Stimulated activated CD4-positive, alpha-beta T cell treated with anti-CD3 and anti-CD28 coated beads, TNF-alpha, amount 100 ng/mL, for 4 hours (primary cell): ENCODE measurements at places on chromosomes 11 and 22.

GRCh38 chr11:115379528-115379927, 124.7 kb downstream of the CADM1 start:
- DNase-seq = no peak

- no peak for DNase-seq
Observed at GRCh38 chr11:83241291-83241946, 44.7 kb downstream of the CCDC90B start.

DNA sequence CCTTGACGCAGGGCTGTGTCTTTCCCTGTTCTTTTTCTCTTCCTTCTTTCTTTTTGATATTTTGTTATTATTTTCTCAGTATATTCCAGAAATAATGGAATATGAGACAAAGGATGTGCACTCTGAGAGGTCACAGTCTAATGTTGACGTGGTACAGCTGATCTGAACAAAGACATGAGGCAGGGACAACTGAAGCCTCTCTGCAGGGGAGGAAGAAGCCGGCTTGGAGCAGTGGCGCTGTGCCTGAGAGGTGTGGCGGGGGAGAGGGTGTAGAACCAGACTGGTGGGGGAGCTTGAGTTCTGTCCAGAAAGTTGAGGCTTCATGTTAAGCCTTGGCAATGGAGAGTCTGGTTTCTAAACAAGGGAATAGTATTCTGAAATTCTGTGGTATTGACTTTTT, 34.7 kb downstream of the ADAMTS15 start:
- no peak for DNase-seq

DNA sequence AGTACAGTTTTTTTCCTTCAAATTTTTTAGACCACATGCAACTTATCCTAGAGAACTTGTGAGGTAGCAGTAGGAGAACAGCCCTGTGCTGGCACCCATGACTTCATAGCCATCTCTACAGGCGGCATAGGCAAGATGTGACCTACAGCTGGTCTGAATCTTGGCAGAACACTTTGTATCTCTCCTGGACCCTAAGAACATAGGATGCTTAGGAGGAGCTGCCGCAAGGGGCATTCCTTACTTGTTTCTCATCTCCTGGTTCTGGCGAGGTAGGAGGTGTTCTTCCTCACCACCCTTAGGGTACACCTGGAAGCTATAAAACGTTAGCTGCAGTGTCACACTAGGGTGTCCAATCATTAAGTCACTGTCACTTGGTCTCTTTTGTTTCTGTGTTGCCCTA, 16.4 kb downstream of the CWC15 start:
- DNase-seq = no peak

GRCh38 chr11:61287338-61287977, 7.7 kb downstream of the VWCE start:
- no peak for DNase-seq

DNA sequence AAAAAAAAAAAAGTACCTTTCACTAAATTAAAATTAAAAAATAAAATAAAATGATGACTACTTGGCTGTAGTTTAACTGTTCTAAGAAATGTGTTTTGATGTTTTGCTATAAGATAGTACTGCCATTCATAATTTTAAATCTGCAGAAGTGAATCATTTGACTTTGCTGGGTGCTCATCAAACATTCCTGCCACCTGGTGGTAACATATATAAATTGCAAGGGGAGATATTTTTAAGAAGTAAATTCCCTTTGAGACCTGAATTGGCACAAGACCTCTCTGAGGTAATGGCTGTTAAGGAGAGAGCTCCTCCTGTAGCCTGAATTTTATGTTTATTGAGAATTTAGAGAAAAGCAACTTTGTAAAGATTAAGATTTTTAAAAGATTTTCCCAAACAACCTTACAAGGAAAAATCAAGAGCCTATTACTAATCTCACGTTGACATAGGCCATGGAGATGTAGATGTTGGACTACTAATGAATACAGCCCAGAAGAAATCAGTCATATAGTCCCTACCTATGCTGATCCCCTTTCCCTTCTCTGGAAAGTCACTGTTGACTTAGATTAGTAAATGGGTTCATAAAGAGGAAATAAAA, 11.9 kb upstream of the NARS2 start:
- DNase-seq = no peak

GRCh38 chr11:72781063-72781312, 12.9 kb downstream of the STARD10 start:
- no peak for DNase-seq

DNA sequence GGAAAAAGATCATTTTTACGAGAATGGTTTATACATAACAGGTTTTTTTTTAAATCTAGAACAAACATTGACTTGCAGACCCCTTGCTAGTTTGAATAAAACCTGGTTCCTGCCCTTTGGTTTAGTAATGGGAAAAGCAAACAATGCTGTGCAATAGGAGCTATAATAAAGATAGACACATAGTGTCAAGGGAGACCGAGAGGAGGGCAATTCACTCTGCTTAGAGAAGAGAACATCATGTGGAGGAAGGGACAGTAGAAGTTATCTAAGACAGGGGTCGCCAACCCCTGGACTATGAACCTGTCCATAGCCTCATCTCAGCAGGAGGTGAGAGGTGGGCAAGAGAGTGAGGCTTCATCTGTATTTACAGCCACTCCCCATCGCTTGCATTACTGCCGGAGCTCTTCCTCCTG, 7.0 kb upstream of the RDX start:
- DNase-seq = no peak

DNA sequence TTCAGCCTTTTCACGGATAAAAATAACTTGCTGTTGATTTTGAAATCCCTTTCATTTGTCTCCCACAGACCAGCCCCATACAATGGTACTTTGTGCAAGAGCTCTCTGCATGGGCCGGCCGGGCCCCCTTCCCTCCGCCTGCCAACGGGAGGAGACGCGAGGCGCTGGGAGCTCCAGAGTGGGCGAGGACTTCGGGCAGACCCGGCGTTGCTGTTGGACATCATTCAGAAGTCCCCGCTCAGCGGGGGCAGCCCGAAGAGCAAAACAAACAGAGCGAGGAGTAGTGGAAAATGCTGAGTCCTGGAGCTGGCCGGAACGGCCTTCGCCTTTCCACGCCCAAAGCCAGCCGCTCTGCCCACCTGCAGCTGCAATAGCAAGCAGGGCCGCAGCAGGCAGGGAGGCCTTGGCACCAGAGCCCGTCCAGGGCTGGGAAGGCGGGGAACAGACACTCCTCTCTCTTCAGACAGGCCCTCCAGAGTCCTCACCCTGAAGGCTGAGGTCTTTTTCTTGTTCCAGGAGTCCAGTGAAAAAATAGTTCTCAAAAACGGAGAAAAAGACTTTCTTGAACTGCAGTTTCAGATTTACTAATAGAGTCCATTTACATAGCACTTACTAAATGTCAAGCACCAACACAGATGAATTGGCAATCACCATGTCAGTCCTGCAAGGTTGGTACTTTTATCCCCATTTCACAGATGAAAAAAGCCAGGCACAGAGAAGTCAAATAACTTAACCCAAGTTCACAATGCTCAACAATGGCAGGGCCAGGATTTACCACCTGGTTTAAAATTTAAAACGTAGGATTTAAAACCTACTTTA, 135.5 kb downstream of the ETS1 start:
- no peak for DNase-seq

DNA sequence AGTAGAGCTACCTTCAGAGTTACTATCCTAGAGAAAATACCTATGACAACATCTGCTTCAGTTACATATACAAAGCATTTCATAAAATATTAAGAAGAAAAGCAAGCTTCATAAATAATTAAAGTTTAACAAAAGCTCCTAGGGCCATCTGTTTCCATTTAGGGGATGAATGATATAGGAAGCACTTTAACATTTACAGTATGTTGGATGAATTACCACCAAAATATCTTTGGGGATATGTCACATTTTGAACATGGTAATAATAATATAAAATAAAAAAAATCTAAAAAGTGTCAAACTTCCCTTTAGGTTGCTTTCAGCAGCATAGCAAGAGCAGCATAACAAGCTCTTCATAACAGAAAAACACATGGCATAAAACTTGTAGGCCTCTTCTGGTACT, 104.6 kb downstream of the ATG16L2 start:
- no peak for DNase-seq

DNA sequence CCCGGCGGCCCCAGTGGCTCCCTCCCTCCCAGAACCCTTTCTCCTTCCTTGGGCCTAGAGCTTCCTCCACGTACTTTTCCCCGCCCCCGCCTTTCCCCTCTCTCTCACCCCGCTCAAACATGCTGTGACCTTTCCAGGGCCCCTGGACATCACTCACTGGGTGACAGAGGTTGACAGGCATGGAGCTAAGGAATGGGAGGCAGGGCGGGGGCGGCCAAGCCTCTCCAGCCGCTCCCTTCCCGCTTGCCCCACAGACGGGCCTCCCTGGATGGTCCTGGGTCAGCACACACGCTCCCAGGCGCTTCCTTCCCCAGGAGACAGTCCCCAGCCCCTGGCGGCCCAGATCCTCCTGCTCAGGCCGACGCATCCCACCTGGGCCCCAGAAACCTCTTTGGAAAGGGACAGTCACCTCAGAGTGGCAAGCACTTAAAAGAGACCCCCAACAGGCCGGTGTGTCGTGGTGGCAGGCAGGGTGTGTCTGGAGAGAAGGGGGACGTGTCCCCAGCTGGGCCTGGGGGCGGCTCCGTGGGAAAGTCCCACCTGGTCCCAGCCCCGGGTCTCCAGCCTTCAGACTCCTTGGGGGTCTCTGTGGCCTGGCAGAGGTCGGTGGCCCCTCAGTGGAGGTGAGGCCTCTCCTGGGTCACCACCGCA, 8.8 kb downstream of the H19 start:
- DNase-seq = no peak

DNA sequence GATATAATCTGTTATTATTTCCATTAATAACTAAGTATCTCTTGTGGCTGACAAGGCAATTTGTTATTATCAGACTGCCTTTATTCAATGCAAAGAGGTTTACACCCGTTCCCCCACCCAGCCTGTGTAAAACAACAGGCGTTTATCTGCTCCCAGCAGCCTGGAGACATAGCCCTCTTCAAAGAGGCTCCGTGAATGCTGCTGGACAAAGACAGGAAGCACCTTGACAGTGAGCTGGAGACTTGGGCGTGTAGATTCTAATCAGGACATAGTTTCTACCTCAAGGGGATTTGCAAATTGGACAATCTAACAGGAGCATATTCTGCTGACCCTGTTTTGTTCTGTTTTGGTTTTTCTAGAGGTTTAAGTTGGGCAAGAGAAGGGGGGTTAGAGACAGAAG, 733.0 kb upstream of the KIRREL3 start:
- DNase-seq = no peak

- no peak for DNase-seq
Observed at GRCh38 chr11:88188251-88188931, 13.1 kb upstream of the RAB38 start.

GRCh38 chr11:64887757-64888405, 9.5 kb upstream of the EHD1 start:
- peak; percentile 76 for DNase-seq

DNA sequence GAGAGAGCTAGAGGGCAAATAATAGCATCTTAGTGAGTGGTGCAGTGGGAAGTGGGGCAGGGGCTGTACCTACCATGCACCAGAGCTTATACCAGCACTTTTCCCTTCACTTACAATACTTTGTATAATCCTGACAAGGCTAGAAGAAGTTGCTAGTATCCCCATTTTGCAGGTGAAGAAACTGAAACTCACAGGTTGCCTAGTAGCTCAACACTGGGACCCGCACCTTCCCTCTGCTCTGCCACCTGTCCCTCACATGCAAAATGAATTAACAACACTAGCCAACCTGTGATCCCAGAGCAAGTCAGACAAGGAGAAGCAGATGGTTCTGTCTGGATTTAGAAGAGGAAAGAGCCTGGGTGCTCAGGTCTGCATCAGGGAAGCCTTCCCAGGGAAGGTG, 510.4 kb downstream of the BUD13 start:
- DNase-seq = no peak

DNA sequence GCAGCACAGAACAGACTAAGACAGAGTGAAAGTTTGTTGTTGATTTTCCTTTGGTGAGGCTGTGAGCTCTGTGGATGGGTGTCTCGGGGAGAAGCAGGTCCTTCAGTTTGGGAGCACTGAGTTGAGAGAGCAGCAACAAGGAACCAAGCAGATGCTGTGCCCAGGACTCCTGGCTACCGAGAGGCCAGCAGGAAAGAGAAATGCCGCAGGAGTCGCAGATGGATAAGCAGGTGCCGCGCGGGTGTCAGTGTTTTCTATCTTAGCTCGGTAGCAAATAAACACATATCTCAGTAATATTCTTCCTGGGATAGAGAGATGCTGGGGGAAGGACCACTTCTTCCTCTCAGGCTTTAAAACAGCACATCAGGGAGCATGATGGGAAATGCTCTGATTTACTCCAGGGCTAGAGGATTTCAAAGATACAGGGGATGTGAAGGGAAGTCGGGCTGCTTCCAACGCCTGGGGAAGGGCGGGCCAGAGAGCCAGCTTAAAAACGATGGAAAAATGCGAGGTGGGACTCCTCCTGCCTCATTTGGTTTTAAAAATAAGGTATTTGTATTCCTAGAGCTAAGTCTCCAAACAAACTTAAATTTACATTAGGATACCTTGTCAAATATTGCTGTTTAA, 470.7 kb upstream of the B3GAT1 start:
- no peak for DNase-seq

- no peak for DNase-seq
Observed at GRCh38 chr11:99260696-99261095, 239.9 kb downstream of the CNTN5 start.

DNA sequence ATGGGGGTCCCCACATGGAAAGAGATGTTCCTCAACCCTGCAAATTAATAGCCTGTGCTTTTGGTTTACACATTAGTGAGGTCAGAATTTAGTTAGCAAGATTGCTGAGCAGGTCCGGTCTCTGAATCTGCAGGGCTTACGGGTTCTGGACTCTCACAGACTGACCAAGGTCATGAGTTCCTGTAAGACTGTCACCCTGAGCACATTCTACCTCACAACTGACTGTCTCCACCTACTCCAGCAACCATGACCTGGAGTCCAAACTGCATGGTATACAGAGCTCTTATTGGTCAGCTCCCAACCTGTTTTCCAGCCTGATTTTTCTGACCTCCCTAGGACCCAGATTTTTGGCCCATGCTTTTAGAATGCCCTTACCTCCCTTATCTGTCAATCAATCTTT, 28.2 kb downstream of the DKK3 start:
- DNase-seq = no peak

DNA sequence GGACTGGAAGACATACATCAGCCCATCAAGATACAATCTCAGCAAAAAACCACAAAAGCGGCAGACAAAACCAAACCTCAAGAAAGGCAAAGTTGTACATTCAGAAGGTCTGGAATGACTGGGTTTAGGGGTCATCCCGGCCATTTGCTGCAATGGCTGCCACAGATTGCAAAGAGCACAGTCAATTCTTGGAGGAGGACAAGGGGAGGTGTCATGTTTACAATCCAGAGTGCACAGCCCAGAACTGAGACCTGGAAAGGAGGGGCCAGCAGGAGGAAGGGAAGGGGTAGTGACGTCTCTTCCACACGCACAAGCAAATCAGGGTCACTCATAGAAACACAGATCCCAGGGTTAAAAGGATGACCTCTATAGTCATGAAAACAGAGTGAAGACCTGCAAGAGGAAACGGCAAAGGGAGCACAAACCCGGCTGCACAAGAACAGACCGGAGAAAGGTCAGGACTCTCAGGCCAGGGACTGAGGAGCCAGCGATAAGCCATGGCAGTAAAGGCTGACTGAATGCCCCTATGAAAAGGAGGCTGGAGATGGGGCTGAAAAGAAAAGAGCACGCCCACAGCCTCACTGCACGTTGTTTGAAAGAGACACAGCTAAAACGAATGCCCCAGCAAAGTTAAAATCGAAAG, 18.2 kb upstream of the MUC5AC start:
- no peak for DNase-seq
